ENCODE measurements at places on chromosomes 4 and X. TPM values are rescaled to one million over a fixed set of nuclear protein-coding genes. Genes with fewer than 3 reads are reported as not detected.

GRCh38 chr4:118329849-118330248, 23.0 kb downstream of the PRSS12 start:
- no peak for DNase-seq

GRCh38 chrX:7059214-7059838, 88.2 kb upstream of the STS start:
- DNase-seq: no peak

DNA sequence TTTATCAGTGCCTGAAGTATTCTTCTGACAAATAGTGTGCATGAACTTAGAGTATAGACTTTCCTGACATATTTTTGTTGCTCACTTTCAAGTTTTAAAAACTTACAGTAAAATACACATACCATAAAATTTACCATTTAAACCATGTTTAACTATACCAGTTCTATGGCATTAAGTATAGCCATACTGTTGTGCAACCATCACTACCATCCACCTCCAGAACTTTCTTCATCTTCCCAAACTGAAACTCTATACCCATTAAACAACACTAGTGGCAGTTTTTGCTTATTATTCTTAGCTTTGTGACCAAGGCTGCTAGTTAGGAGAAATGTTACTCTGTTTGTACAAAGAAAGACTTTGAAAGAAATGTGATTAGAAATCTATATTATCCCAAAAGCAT, 25.8 kb downstream of the ATP7A start:
- no peak for DNase-seq

DNA sequence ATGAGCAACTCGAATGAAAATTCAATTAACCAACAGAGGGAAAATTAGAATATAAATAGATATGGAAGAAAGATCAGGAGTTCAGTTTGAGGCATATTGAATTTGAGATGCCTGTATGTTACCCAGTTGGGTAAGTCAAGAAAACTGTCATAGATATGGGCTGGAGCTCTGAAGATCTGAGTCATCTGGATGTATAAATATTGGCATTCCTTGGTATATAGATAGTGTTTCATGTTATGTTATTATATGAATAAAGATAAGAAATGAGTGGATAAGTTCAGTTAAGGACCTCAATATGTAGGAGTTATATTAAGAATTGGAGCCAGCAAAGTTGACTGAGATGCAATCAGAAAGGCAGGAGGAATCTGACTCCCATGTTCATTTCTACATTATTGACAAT, 543.6 kb upstream of the SMIM31 start:
- DNase-seq: no peak

DNA sequence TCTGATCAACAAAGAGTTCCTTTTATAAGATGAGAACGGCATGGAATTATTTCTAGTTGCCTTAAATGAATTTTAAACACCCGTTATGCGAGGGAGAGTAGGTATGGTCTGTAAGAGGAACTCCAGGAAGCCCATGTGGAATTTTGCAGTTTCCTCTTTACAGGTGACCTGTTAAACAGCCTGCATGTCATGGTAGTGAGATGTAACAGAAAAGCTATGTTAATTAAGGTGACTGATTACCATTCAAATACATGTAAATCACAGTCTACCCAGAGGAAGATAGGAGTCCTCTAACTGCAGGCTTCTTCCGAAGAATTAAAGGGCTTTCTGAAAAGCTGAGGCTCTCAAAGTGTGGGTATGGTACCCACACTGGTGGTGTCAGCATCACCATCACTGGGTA, 163.6 kb downstream of the CBR4 start:
- DNase-seq: no peak

DNA sequence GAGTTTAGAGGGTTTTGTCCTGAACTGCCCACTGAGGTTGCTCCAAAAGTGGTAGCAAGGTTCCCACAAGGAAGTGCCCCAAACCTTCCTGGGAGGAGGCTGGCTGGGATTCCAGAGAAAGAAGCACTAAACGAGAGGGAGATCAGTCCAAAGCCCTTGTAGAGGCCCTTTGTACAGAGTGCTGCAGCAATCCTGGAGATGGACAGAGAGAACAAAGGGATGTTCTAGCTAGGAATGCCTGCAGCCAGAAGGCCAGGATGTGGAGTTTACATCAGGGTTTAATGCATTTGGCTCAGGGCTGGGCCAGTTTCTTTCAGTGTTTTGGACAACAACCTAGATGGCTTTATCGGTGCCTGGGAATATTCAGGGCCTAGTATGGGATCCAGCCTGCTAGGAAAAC, 2155.1 kb upstream of the AGA start:
- no peak for DNase-seq

The STPG2 gene
- polyA plus RNA-seq: 0.32 TPM

All from right lung (tissue), 10 donors.